Tibial artery (tissue), 4 donors: ENCODE measurements at places on chromosomes 1 and 21.

DNA sequence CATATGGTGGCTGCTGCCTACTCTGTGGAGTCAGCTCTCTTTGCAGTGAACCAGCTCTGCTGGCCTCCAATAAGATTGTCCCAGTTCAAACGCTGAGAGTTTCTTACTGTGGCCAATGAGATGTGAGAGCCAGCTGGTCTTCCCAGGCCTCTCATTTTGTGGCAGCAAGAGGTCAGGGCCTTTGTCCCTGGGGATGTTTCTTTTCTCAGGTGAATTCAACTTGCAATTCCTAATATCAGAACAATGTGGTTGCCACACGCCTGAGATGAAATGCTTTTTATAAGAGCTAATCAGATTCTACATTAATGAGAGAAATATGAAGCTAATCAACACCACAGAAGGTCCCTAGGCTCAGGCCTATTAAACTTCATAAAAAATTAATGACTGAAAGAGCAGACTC lies 660.1 kb upstream of the CAMK1G start:
- DNase-seq = no peak

GRCh38 chr1:214990619-214991018 lies 91.9 kb upstream of the KCNK2 start:
- DNase-seq = no peak

- peak; percentile 29 for DNase-seq
Measured at GRCh38 chr1:223556414-223557129, 108.9 kb downstream of the CAPN8 start.

- DNase-seq = no peak
Measured at GRCh38 chr1:33468967-33469366, 3.5 kb upstream of the ZSCAN20 start.

- no peak for DNase-seq
Measured at GRCh38 chr1:183670169-183670568, 17.1 kb upstream of the APOBEC4 start.

GRCh38 chr1:30316056-30316455 lies 407.3 kb downstream of the MATN1 start:
- DNase-seq = no peak

DNA sequence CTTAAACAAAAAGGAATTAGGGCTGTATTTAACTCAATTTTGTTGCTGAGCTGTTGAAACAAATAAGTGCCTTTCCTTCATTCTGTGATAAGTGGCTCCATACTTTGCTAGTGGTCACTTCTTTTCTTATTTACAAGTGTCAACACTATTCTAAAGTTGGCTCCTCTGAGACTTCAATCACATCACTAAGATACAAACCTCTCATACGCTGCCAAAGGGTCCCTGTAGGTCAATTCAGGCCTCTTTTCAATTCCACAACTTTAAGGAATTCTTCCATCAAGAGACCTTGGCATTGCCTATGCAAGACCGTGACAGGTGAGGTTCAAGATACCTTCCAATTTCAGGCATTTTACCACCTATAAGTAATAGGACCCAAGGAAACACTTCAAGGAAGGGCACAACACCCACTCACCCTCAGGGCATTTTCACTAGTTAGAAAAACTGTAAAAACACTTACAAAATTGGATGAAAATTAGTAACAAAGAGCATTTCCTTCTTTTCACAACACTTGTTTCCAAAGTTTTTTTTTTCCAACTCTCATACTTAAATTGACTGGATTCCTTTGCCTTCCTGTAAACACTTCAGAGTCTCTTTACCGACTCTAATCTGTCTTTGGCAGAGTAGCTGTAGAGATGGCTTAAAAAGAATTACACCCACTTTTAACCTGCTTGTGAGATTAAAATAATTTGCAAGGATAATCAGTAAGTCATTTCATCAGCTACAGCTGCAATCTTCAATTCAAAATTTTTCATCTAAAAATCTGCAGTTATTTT lies 24.5 kb downstream of the SERBP1 start:
- no peak for DNase-seq

GRCh38 chr1:20216574-20216973 lies 30.3 kb upstream of the PLA2G2C start:
- DNase-seq = no peak

GRCh38 chr21:38918607-38919346 lies 113.0 kb downstream of the ETS2 start:
- DNase-seq = no peak

GRCh38 chr1:98538106-98538505 lies 123.4 kb upstream of the SNX7 start:
- DNase-seq = no peak
